ENCODE measurements at places on chromosomes 7 and 10.

- no peak for DNase-seq
These were observed 47.6 kb downstream of the TWIST1 start for GRCh38 chr7:19069842-19070241.

GRCh38 chr7:21508538-21508937, 34.3 kb upstream of the DNAH11 start:
- no peak for DNase-seq

- no peak for DNase-seq
These were observed 30.1 kb upstream of the TNKS2 start for GRCh38 chr10:91768123-91768522.

DNA sequence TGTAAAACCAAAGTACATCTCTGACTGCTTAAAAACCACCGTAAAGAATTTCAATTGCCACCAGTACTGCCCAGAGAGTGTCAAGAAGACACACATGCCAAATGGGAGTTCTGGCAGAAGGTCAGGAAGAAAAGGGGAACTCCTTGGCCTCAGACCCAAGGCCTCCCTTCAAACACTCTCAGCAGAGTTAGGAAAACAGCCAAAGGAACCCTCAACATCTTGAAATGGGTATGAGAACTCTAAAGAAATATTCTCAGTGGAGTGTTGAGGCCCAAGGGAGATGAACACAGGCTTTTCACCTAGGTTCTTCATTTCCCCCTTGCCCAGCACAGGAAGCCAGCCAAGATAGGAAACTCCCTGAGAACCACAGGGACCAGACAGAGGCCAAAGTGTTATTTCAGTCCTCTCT, 96.1 kb upstream of the ASAH2 start:
- no peak for DNase-seq

DNA sequence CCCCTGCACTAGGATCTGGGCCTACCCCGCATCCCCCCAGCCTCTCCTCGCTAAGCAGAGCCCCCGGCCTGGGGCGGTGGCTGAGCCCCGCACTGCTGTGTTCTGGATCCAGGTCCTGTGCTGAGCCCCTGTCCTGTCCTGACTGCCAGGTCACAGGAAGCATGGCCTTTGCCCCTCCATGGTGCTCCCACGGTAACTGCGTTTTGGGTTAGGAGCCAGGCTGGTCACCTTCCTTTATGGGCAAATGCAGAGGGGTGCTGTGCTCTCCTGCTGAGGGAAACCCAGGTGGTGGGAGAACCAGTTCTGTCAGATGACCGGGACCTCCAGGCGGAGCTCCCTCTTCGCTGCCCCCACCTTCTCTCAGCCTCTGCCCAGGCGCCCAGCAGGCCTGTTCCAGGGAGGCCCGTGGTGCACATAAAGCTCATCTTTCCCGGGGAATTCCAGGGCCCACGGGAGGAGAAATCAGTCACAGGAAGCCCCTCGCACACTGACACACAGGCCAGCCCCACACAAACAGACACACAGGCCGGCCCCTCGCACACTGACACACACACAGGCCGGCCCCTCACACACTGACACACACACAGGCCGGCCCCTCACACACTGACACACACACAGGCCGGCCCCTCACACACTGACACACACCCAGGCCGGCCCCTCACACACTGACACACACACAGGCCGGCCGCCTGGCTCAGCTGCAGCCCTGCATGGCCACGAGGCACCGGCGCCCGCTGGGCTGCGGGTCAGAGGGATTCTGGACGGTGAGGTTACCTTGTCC, 75.6 kb downstream of the CFAP46 start:
- DNase-seq, result no peak

DNA sequence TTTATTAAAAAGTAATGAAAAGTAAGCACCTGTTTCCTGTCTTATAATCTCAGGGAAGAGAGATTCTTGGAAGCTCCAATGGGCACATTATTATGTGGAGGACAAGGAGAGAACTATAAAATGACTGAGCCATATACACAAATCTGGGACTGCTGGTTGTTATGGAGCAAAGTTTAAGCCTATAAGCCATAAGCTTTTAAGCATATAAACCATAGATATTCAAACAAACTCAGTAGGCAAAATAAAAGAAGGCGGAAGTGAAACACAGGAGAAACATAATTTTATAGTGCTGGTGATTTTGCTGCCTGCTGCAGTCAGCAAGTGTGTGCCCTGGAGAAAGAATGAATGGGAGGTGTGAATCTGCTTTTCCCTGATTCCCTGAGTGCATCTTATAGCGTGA, 274.4 kb downstream of the KIF20B start:
- DNase-seq, result no peak

DNA sequence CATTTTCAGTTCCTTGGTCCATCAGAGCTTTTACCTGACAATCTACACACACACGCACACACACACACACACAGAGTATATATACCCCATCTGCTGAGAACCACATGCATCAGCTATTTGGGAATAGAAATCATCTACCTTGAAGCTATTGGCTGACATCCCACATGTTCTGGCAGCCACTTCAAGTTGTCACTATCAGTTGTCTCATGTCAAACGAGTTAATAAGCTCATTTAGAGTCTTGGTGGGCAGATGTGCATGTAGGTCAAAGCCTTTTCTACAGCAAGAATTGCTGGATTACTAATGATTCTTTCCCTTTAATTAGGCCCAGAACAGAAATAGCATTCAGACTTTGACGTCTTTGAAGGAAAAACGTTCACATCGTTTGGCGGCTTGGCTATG, 36.8 kb downstream of the COL28A1 start:
- no peak for DNase-seq

- DNase-seq, result no peak
These were observed 110.1 kb downstream of the JAZF1 start for GRCh38 chr7:28070297-28071055.

- no peak for DNase-seq
These were observed 177.2 kb upstream of the INHBA start for GRCh38 chr7:41880107-41880506.

DNA sequence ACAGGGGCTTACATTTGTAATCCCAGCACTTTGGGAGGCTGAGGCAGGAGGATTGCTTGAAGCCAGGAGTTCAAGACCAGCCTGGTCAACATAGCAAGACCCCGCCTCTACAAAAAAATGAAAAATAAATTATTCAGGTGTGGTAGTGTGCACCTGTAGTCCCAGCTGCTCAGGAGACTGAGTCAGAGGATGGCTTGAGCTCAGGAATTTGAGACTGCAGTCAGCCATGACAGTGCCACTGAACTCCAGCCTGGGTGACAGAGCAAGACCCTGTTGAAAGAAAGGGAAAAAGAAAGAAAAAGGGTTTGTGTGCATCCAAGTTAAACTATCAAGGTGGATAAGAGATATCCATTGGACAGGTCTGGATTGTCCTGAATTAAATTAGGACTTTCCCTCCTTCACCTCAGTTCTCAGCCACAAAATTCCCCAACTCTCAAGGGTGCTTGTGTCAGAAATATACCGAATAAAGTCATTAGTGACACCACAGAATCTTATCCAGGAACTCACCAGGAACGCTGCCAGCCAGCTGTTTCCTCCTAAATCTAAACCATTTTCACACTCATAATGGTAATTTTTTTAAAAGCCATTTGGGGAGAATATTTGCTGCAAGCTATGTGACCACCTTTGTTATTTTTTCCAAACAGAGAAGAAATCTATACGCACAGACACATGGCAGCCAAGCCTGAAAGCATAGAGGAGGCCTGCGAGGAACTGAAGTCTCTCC, 12.0 kb downstream of the AFAP1L2 start:
- peak; percentile 91 for DNase-seq

DNA sequence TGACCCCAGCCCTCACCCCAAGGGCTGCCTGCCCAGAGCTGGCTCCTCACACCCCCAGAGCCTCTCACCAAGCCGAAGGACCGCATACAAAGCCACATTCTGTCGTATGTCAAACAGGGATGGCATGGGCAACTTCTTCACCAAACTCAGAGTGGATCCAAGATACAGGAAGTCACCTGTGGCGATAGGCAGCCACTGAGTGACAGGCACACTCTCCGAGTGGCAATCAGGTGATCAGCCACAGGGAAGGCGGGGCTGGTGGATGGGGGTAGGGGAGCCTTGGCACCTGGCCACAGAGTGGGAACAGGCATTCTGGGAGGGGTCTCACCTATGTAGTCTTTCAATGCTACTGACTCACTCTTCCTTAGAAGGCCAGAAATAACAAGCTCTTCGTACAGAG, 7.1 kb upstream of the ASB10 start:
- no peak for DNase-seq

DNA sequence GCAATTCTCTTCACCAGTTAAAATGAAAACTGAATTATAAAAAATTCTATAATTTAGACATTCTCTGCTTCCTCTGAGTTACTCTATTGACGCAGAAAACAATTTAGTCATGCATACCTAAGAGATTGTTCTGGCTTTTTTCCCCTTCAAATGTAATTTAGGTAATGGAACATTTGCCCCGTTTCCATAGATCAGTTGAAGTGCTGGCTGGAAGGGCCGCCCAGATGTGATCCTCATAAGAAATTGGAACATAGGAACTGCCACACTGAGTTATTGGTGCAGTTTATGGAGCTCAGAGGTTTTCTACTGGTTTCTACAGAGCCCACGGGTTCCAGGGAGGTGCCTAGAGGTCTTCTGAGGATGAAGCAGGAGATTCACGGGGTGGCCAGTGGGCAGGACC, 581.7 kb downstream of the SDK1 start:
- DNase-seq, result no peak

DNA sequence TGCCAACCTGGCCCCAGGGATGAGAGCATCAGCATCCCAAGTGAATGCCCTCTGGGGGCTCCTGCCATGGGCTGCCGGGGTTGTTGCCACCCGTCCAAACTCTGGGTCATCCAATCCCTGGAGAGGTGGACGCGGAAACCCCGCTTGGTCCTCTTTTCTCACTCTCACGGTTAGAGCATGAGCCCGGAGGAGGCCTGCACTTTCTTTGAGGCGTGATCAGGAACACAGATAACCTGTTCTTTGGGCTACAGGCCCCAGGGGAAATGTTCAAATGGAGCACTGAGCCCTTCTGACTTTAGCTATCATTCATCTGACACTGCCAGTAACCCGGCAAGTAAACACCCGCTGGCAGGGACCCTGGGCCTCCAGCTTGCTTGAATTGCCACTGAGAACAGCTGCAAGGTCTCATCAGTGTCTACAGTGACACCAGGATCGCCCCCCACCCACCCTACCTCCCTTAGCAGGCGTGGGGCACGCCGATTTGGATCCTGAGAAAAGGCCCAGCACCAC, 29.4 kb upstream of the SLF2 start:
- no peak for DNase-seq

DNA sequence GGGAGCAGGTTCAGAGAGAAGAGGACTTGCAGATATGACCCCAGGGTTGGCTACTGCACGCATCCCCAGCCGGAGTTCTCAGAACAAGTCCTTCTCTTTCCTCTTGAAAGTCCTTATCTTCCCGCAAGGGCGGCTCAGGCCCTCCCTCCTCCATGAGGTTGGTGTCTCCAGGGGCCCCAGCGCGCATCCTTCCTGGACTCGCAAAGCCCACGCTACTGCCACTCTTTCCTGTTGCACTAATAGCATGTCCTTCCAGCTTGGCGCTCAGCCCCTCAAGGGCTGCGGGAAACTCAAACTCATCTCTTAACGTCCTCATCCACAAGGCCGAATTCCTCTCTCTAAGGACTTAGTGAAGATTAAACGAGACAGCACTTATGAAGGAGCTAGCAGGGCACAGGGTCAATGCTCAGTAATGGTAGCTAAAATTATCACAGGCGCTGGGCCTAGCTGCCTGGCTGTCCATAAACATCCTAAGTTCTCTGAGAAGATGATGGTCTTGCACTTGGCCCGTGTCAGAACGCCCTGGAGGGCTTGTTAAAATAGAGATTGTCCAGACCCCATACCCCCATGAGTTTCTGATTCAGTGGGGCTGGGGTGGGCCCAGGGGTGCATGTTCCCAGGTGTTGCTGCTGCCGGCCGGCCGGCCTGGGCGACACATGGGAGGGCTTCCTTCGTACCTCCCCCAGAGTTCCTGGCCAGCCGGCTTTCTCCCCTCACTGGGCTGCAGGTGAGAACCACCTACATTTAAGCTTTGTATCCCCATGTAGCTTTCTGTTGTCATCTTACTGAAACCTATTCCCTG, 261.4 kb downstream of the COBL start:
- no peak for DNase-seq

DNA sequence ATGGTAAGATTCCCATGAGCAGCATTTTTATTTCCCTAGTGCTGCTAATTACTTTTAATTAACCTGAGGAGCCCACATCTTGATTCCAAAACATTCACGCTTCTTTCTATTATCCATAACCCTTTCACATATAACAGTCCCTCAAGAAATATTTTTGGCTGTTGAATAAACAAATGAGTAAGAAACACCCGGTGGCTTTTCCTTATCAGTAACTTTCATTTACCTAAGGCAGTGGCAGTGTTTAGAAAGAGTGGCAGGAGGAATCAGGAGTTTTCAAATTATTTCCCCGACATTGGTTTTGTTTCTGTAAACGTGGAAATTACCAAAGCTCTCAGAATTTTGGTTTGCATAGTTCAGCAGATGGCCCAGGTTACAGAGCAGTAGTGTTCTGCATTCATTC, 1015.6 kb upstream of the LRRTM3 start:
- no peak for DNase-seq

GRCh38 chr7:50658696-50659095, 93.5 kb upstream of the DDC start:
- DNase-seq, result no peak

DNA sequence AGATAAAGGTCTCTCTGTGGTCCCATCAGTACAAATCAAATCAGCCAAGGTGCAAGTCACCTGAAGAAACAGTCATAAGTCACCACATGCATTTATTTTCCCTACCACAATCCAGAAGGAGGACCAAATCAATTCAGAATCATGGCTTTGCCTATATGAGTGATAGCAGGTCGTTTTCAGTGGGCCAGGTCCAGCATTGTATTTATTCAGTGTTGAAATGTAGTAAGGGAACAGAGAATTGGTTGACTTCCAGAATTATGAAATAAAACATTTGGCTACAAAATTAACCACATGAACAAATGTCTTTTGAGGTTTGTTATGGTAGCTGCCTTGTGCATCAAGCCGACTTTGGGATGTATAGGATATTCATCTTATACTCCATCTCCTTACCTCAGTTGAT, 88.4 kb downstream of the POLR1F start:
- DNase-seq, result no peak

DNA sequence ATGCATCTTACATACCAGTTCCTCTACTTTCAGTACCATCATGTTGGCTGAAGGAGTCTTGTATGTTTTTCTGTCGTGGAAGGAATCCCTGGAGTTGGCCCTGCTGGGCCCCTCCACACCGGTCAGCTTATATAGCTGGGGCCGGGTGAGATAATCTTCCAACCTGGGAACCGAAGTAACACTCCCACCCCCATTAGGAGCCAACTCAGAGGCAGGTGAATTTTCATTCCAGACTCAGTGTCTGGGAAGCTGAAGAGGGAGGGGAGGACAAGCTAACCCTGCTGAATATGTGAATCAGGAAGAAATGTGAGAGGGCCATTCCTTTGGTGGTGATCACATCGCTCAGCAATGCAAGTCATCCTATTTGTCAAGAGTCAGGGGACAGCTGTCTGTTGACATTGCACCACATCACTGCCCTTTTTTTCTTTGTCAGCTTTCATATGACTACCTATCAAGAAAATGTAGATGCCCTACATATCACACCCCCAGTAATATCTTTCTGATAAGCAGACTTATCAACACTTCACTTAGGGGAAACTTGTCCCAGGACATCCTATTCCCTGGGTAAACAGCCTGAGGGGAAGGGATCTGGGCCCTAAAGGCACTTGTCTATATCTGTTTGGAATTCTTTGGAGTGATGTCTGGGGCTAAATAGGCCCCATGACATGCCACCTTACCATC, at the start of gene ANKRD1:
Gene ANKRD1, minus strand, starts transcription at position 102 of the 681 bp plus-strand sequence. Its CDS starts 60 bp downstream, at position 42.
- peak; percentile 97 for DNase-seq

GRCh38 chr7:10707519-10707918, 266.2 kb upstream of the PHF14 start:
- no peak for DNase-seq

- DNase-seq, result no peak
These were observed 594.2 kb downstream of the KCNMA1 start for GRCh38 chr10:77043420-77043763.

- DNase-seq, result peak; percentile 27
These were observed 202.8 kb downstream of the IPMK start for GRCh38 chr10:58064714-58065528.
